ENCODE measurements at places on chromosomes 5 and 9.

DNA sequence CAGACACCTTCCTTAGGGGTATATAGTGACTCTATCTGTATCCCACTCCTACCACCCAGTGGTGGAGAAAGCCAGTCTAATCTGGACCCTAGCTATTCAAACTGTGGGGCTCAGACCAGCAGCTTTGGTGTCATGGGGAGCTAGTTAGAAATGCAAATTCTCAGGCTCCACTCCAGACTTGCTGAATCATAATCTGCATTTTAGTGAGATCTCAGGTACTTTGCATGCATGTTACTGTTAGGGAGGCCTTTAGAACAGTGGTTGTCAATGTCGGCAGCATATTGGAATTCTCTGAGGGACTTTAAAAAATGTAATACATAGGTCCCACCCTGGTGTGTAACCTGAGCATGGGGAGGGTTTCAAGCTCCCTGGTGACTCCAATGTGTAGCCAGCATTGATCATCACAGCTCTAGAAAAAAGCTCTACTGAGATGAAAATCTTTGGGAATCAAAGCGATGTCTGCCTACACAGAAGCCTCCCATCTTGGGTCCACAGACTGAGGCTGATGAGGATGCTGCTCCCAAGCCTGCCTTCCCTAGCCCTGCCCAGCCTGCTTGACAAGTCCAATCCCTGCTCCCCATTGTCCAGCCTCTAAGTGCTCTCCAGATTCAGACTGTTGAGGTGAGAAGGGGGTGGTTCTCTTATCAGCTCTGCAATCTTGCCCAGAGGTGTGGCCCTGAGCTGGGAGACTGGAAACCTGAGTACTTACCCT is 11.9 kb upstream of the GM2A start:
- no peak for DNase-seq

GRCh38 chr5:57216714-57217113 is 42.9 kb downstream of the GPBP1 start:
- no peak for DNase-seq

DNA sequence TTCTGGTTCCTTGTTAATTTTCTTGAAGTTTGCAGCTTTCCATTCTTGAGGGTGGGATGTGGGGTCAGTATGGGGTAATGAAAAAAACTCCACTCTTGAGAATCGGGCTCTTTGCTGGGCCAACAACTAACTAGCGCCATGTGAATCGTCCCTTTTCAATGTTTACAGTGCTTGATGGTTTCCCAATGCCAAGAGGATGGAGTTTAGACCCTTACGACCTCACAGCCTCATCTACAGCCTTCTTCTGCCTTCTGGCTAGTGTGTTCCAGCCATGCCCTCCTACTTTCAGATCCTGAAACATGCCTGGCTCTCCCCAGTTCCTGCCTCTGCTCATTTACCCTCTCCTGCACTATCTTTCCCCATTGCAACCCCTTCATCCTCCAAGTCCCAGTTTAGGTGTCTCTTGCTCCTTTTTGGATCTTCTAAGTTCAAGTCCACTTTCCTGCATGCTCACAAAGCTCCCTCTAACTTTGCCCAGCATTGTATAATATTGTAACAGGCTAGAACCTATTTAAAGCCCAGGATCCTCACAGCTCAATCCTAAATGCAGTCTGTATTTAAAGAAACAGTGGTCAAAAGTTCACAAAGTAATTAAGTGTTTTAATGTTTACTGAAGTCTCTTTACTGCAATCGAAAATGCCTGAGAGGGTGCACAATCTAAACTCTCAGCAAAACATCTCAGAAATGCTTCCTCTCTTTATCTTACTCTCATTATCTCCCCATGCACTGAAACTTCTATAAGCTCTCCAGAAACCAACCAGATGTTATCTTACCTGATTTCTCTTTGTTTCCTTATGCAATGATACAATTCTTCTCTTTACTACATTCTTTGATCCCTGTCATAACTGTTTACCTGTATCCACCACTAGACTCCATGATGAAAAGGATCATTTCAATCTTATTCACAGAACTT is 20.6 kb upstream of the CAST start:
- no peak for DNase-seq

DNA sequence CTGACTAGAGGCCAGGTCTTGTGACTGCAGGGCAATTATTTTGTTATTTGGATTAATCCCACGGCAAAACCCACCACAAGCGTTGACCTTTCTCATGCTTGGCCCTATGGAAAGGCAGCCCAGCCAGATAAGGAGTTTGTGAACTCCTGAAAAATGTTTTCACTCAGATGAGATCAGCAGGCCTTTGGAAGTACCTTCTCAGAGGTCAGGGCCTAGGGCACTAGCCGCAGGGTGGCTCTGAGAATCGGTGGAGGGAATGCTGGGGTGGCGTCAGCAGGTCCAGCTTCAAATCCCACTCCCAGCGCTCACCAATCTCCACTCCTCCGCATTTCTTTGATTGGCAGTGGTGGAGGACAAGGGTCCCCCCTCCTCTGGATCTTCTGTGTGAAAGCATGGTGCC is 194.4 kb downstream of the GADD45G start:
- DNase-seq = no peak

DNA sequence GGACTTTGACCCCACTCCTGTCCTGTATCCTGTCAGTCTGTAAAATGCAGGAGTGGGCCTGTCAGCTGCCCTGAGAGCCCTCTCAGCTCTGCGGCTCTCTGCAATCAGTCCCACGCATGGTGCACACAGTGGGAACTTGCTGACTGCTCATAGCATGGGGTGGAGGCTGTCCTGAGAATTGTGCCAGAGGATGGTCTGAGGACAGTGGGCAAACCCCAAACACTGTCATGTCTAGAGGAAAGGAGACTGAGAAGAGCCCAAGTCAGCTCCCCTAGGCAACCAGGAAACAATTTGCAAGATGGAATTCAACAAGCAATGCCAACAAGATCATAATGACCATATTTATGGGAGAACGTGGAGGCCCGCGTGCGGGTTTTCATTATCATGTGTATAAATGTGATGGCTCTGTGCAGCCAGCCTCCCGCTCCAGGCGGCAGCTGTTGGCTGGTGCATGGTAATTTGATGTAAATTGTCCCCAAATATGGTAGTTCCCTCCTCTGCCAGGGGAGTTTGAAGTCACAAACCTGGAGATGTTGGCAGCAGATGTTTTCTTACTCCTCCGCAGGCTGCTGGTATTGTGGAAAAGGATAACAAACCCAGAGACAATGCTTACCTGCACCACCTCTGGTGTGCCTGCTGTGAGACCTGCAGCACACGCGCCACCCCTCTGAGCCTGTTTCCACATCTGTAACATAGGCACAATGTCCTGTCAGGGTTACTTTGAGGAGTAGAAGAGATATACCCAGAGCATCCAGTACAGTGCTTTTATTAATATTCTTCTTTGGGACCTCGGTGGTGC is 39.8 kb upstream of the ALDH1B1 start:
- no peak for DNase-seq

DNA sequence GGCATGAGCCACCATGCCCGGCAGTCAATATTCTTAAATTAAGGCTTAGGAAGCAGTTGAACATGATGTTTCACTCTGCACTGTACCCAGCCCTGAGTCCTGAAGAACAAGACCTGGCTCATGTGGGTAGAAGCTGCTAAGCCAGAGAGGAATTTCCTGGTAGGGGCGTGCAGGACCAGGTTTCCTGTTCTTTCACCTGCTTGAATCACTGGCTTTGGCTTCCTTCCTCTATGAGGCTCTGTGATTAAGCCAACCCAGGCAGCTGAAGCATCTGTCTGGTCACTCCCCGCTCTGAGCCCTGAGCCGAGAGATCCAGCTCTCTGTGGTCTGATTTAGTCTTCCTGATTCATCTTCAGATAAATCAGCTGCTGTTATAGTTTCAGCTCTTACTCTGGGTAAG is 29.1 kb downstream of the CFAP77 start:
- DNase-seq = no peak

DNA sequence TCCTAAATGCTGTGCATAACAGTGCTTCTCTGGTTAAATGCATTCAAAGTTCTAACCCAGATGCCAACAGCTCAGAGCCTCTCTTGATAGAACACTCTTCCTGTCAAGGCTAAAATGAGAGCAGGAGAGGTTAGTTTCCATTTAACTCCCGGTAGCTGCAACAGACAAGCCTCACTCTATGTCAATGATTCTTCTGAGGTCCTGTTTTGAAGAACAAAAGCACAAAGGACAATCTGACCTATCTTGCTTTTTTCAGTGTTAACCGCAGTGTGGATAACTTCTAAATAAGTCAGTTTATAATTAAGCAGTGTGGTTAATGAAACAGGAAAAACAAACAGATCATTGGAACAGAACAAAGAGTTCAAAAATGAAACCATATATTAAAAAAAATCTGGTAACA is 80.7 kb downstream of the ANKRD55 start:
- DNase-seq = no peak

DNA sequence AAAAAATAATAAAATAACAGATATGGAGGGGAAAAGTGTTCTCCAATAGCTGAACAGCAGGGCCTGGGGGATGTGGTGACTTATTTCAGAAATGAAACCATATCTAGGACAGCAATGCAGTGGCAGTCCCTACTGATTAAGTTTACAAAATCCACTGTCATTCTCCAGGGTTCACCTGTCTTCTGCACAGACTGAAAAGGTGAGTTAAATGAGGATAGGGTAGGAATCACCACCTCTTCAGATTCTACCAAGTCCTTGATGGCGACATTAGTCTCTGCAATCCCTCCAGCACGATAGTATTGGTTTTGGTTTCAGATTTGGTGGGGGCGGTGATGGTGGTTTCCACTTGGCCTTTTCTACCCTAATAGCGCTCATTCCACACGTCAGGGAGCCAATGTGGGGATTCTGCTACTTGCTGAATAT is 32.3 kb upstream of the NPM1 start:
- DNase-seq = no peak

GRCh38 chr5:178223196-178223773 is 9.3 kb downstream of the PHYKPL start:
- no peak for DNase-seq

GRCh38 chr9:27672718-27673117 is 99.4 kb upstream of the C9orf72 start:
- DNase-seq = no peak

GRCh38 chr5:112221128-112221527 is 197.9 kb downstream of the EPB41L4A start:
- no peak for DNase-seq

GRCh38 chr5:2524620-2525019 is 226.9 kb downstream of the IRX2 start:
- no peak for DNase-seq

GRCh38 chr9:32705059-32705458 is 69.6 kb upstream of the TAF1L start:
- DNase-seq = no peak

DNA sequence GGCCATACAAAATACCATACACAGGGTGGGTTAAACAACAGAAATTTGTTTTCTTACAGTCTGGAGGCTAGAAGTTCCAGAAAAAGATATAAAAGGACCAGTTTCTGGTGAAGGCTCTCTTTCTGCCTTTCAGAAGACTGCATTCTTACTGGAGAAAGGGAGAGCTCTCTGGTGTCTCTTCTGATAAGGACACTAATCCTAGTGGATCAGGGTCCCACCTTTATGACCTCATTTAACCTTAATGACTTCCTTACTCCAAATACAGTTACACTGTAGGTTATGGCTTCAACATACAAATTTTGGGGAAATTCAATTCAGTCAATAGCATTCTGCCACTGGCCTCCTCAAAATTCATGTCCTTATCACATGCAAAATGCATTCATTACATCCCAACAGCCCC is 351.9 kb upstream of the POU5F2 start:
- no peak for DNase-seq

DNA sequence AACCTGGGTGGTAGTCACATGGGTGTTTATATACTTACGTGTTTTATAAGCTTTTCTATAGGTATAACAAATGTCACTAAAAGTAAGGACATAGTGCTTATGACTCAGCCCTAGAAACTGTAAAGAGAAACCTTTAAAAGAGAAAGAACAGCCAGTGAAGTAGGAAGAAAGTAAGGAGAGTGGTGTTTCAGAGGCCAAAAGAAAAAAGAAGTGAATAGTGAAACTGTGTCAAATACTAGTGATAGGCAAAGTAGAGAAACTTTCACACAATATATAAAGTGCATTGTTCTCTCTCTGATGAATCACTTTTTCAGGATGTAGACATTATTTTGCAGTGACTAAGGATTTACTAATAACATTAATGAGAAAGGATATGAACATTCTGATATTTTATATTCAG is 74.2 kb upstream of the SUSD1 start:
- no peak for DNase-seq

- no peak for DNase-seq
Measured at GRCh38 chr9:91882627-91883026, 67.4 kb downstream of the ROR2 start.

GRCh38 chr9:113618836-113619490 is 155.4 kb downstream of the RGS3 start:
- DNase-seq = no peak

GRCh38 chr5:82642313-82642712 is 364.2 kb upstream of the RPS23 start:
- no peak for DNase-seq

GRCh38 chr5:169300468-169301385 is at the start of gene SLIT3:
TSS of gene SLIT3 (minus strand) at chr5:169301139. CDS start at chr5:169300709, 430 bp downstream.
- DNase-seq = no peak

GRCh38 chr9:21286659-21287058 is 18.5 kb downstream of the IFNA5 start:
- DNase-seq = no peak

DNA sequence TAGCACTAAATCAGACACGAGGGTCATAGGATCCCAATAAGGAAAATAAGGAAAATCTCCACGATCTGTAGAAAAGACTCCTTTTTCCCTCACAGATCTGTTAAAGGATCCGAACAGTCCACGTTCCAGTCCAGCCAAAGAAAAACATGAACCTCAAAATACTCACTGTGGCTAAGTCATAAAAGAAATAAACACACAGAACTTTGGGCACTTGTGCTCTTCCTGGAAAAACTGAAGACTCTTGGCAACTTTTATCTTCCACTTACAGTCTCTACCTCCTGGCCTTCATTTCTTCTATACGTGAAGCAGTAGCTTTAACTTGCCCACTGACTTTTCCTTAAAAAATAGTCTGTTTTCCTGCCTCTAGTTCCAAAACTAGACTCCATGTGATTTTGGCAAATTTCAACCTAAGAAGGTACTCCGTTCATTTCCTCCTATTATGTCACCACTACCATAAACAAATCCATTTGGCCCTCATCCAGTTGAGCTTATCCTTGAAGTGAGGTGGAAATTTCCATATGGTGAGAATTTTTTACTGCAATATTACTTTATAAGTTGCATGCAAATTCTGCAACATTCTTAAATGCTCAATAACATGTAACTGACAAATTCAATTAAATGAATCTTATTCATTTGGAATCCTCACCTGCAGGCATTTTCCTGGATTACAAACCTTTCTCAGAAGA is 5.3 kb upstream of the LHFPL2 start:
- no peak for DNase-seq

DNA sequence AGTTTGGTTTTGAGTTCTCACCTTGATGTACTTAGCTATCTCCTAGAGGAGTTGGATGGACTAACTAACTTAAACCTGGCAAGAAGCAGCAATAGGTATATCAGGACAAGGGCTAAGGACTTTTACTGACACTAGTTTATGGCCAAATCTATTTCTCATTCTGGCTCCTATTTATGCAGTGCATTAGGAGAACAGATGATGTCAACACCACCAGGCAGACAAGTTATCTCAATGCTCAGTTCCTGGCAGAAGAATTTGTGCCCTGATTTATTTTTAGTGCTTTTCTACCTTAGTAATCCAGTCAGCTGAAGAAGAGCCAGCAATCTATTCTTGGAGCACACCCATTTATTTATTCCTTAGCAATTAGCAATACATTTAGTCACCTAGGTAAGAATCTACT is 30.7 kb upstream of the MYOT start:
- no peak for DNase-seq
